ENCODE measurements at places on chromosomes 2 and 18.

DNA sequence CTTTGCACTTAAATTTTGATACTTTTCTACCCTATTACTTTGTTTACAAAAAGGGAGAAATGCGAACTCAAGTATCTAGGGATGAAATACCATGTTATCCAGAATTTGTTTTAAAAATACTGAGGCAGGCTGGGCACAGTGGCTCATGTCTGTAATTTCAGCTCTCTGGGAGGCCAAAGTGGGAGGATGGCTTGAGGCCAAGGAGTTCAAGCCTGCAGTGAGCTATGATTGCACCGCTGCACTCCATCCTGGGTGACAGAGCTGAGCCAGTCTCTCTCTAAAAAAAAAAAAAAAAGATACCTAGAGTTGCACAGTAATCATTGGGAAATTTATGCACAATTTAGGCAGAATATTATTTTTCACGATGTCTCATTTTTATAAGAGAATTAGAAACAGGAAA, 12.4 kb upstream of the VAPA start:
- DNase-seq = peak; percentile 47

DNA sequence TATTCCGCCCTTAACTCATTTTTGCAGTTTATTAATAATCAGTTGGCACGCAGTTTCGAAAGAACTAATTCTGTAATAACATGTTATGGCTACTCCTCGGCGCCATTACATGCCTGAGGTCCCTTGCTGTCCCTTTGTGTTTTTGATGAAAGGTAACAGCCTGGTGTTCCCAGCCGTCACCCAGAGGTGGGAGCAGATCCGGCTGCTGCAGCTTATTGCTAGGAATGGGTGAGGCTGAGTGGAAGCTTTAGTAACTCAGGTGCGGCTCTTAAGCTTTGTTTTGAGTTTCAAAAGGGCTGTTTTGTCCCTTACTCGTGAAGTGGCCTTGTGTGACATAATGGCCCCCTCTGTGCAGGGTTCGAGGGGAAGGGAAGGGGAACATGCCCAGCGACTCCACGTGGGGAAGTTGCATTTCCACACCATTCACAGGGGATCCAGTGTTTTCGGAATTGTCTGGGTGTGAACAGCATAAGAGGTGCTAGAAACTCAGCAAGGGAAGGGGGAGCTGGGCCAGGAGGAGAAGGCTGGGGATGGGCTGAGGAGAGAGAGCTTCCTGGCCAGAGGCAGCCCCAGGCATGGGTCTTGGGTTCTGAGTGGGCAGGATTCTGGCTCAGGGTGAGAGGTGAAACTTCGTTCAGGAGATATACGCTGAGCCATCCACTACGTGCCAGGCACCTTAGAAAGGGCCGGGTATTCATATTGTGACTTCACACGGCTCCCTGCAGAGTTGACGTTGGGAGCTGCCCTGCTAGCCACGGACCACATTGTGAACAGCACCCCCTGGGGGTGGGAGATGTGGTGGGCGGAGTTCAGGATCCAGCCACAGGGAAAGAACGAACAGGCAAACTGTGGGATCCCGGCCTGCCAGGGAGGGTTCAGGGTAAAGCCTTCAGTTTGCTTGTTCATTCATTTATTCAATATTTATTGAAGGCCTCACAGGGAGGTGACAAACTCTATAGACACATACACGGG, 84.4 kb downstream of the TGOLN2 start:
- DNase-seq = no peak

DNA sequence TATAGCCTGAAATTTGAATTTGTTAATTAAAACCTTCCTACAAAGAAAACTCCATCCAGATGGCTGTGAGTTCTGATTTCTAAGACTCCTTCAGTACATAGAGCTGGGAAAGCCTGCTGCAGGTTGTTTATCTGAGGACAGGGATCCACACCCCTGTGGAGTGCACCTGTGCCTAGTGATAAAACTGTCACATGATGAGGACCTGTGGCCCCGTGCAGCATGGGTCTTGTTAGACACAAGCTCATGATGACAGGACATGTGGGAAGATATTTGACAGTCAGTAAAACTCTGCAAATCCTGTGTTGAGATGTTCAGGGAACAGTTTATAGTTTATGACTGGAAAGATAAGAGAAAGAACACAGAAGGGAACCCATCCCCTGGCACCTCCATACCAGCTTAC, 133.2 kb upstream of the TMEM18 start:
- no peak for DNase-seq

GRCh38 chr2:20524412-20525040, 77.7 kb downstream of the RHOB start:
- DNase-seq = no peak

DNA sequence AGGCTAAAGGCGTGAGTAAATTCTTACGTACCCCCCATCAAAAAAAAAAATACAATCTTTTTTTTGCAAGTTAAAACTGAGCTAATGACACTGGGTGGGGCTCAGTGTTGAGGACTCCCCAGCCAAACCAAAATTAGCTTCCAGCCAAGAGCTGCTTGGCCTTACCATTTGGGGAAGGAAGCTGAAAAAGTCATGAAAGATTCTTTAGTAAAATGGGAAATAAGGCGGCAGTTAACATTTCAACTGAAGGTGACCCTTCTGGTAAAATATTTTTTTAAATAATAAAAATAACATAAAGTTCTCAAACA, 16.4 kb downstream of the SMAD7 start:
- DNase-seq = no peak

DNA sequence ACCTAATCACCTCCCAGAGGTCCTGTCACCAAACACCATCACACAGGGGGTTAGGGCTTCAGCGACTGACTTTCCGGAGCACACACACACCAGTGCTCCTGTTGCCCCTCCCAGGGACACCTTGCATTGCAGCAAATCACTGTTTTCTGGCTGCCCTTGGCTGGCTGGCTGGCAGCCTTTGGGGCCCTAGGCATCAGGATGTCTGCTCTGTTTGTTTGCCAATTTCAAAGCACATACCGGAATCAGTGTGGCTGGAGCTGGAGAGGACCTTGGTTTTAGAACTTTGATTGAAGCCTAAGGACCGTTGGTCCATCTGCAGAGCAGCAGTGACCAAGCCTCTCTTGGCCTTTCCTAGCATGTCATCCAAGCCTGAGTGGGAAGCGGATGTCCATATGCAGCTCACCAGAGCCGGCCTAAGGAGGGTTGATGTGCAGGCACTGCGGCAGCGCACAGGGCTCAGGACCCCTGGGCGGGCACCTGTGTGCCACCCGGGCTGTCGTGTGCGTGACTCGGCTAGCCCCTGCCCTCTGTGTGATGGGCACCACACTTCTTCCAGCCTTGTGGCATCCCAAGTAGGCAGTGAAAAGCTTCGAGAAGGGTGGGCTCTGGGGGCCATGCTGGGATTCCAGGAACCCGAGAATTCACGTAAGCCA, 62.1 kb downstream of the GBX2 start:
- DNase-seq = no peak

GRCh38 chr2:235806986-235807750, 313.3 kb downstream of the AGAP1 start:
- DNase-seq = no peak

DNA sequence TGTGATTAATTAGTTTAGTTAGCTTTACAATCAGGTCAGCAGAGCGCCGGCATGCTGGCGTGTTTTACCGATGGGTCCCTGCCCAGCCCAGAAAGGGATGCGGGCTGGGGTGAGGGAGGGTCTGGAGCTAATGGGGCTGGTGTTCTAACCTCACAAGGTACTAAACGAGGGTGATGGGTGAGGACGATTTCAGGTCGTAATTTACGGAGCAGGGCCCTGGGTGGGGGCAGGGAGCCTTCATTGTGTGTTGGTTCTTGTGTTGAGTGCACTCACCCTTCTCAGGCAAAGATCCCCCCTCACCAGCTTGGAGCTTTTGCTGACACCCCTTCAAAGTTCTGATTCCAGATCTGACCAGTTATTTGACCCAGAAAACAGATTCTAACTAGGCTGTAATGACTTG, 39.5 kb downstream of the PTGR3 start:
- no peak for DNase-seq

GRCh38 chr2:147006736-147007141, 838.1 kb upstream of the ACVR2A start:
- no peak for DNase-seq

All from kidney glomerular epithelial cell (primary cell).